ENCODE measurements at places on chromosomes 12 and 14.

- DNase-seq, result no peak
These were observed 420.7 kb downstream of the NPAS3 start for GRCh38 chr14:33359288-33359881.

DNA sequence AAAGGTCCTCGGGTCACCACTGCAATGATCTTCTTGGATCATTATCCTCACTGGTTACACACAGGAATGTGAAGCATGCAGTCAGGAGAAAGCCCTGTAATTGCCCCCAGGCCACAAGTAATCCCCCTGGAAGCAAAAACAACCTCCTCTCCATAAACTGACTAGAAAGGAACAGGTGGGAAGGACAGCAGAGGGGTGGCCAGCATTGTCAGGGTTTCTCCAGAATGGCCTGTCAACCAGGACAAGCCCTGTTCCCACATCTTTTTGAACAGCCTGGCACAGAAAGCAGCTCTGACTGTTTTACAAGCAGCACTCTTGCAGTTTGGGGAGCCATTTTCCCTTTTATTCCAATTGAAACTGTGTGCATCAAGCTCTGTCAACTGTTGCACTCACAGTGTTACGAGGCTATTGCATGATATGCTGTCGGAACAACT lies 36.1 kb downstream of the TMCC3 start:
- DNase-seq, result no peak

DNA sequence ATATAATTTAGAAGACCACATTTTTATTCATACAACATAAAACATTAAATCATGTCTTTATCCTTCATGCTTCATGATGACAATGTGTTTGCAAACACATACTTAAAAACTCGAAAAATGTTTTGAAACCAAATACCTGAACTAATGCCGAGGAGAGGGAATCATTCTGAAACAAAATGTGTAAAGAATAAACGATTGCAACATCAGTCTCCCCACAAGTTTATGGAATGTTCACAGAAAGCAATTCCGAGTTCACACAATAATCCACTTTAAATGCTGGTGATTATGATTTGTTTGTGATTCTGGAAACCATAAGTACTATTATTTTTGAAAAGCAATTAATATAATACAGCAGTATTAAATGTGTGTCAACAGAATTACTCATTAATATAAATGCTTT lies 84.5 kb upstream of the PDZRN4 start:
- no peak for DNase-seq

- DNase-seq, result no peak
These were observed 82.6 kb downstream of the TMCC3 start for GRCh38 chr12:94567761-94568160.

GRCh38 chr14:56120091-56120691 lies 2.0 kb downstream of the PELI2 start:
- no peak for DNase-seq

- no peak for DNase-seq
These were observed 179.6 kb downstream of the TMX1 start for GRCh38 chr14:51419685-51420084.

DNA sequence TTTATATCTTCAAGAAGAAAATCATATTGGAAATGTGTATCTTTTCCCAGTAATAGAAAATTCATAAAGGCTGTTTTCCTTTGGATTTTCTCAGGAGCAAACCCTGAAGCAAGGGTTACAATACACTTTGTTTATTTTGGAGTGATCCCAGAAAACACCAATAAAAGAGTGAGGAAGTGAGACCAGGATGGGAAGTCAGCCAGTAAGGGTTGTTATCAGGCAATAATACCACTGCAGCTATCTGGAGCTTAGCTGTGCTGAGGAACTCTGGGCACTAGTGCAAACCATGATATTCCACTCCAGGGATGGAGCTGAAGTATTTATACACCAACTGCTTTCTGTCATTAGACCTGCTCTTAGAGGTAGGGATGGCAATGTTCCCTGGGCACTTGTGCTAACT lies 1002.3 kb downstream of the FLRT2 start:
- DNase-seq, result no peak

- no peak for DNase-seq
These were observed 21.7 kb downstream of the DLK1 start for GRCh38 chr14:100748403-100748802.

DNA sequence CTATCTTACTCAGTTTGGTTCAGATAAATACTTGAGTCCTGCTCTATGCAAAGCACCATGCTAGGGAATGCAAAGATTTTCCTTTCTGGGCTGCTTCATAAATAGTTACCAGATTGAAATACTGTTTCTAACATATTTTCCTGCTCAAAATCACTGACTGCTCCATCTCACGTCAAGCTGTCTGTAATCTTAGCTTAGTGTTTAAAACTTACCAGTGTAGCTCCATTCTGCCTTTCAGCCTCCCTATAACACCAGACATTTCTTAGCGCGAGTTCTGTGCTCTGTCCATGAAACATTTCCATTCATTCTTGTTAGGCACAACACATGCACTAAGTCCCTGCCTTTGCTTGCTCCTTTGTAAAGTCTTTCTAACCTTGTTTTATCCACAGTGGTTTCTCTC lies 129.4 kb downstream of the NPAS3 start:
- no peak for DNase-seq

GRCh38 chr12:121580959-121581685 lies at the start of gene KDM2B:
Gene KDM2B (minus strand): TSS chr12:121581023. CDS start chr12:121580911, 112 bp downstream.
- DNase-seq, result no peak

DNA sequence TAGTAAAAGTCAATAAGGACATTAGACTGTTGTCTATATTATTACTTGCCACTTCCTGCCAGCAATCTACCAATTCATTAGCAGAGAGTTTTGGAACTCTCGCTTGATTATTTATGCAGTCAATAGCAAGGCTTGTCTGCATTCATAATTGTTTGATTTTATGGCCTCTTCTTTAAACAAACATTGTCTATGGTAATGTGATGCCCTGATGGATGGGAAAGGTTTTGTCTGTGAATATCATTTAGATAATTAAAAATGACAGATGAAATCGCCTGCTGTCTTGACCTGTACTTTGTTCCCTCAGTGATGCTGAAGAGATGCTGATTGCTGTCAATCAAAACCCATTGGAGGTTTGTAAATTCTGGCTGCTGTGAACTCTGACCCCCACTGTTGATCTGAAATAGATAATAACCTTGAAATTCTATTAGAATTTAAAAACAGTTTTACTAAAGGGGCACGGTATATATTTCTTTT lies 455.3 kb downstream of the NPAS3 start:
- DNase-seq, result no peak

DNA sequence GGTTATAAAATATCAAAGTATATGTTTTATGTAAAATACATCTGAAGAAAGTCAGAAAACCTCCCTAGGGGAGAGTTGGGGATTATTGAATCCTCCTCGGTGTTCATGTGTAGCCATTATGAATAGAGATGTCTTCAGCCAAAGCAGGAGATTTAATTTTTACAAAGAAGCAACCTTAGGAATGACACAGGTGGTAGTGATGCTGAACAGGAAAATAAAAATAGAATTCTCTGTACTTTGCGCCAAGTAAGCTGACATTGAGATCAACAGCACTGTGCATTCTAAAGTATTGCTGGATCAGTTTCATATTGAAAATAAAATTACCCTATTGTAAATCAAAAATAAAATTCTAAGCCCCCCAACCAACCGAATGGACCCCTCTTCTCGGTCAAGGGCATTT lies 132.8 kb upstream of the TRHDE start:
- DNase-seq, result no peak

- DNase-seq, result no peak
These were observed 14.2 kb downstream of the WIF1 start for GRCh38 chr12:65106948-65107347.

DNA sequence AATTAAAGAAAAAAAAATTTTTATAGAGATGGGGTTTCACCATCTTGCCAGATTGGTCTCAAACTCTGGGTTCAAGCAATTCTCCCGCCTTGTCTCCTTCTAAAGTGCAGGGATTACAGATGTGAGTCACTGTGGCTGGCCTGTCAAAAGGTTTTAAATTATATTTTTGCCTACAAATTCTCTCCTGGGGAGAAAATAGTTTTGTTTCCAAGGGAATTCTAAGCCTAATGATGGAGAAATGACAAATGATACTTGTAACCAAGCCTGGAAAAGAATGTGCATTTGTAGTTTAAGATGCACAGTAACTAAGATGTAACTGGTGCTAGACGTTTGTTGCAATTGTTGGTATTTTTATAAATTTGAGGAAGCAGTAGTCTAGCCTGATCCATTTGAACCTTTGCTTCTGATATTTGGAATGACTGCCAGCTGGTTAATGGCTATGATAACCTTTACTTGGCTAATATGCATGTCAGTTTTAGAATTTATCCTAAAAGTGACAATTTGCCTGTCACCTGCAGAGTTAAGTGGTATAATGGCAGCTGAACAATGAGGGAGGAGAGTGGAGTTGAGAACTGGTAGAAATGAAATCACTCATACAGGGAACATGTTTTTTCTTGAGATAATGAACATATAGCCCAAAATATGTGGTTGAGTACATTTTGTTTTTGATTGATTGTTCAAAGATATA lies 148.0 kb downstream of the FUT8 start:
- no peak for DNase-seq

GRCh38 chr12:93879476-93880421 lies 202.6 kb downstream of the CRADD start:
- DNase-seq, result no peak

DNA sequence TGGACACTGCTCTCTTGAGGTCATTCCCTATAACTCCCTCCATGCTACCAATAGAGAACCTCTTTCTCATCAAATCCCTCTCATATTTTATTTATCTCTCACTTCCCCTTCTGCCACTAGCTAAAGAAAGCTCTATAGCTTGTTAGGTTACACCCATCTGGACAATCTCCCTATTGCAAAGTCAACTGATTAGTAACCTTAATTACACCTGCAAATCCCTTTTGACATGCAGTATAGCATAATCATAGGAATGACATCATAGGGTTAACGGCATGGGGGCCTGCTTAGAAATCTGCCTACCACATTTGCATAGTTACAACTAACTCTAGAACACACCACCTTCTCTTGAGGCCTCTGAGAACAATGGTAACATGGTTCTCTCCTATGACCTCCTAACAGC lies 181.2 kb downstream of the EMP1 start:
- DNase-seq, result no peak

DNA sequence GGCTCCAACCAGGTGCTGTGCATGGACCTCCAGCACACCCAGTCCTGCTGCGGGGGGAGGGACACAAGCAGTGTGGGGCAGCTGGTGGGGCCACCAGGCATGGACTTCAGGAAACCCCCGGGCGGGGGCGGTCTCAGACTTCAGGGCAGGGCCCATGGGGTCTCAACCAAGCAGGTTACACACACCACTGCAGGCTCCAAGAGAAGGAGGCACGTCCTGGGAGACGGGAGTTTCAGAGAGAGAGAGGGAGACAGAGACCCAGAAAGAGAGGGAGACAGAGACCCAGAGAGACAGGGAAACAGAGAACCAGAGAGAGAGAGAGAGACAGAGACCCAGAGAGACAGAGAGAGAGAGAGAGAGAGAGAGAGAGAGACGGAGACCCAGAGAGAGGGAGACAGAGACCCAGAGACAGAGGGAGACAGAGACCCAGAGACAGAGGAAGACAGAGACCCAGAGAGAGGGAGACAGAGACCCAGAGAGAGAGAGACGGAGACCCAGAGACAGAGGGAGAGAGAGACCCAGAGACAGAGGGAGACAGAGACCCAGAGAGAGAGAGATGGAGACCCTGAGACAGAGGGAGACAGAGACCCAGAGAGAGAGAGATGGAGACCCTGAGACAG lies 128.9 kb downstream of the NCOR2 start:
- DNase-seq, result no peak

- DNase-seq, result no peak
These were observed 70.9 kb downstream of the STXBP6 start for GRCh38 chr14:24978862-24979724.

DNA sequence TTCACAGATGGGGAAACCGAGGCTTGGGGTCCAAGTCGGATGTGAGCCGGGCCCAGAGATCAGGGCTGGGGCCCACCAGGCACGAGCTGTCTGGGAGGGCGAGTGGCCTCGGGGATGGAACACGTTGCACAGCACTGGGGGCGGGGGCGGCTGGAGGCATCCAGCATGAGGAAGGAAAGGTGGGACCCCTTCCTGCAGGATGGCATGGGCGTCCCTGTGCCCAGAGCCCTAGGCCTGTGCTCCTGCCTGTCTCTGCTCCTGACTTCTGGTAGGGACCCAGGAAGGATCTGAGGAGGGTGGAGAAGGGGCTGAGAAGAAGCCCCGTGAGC lies 183.4 kb downstream of the KIF26A start:
- no peak for DNase-seq

- DNase-seq, result no peak
These were observed 7.7 kb upstream of the PPTC7 start for GRCh38 chr12:110590806-110591326.

- no peak for DNase-seq
These were observed 120.7 kb downstream of the HECTD4 start for GRCh38 chr12:112261559-112261958.

- no peak for DNase-seq
These were observed 8.4 kb upstream of the CALM1 start for GRCh38 chr14:90388437-90388836.

GRCh38 chr14:52272375-52272774 lies 4.9 kb downstream of the PTGDR start:
- no peak for DNase-seq

DNA sequence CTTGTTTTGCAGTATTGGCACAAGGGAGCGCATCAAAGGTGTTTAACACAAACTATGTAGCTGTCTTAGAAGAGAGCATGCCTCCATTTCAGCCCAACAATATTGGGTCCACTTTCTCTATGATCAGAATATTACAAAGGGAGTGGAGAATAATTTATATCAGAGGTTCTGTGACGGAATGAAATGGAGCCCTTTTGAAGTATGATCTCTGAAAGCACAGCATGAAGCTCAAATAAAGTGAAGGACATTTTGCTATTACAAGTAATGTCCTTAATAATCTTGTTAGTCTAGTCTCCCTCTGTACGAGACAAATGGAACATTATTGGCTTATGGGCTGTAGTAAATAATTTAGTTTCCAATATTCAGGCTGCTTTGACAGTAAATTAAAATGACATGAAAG lies 302.7 kb downstream of the NPAS3 start:
- DNase-seq, result no peak

GRCh38 chr12:63420206-63420644 lies 248.1 kb downstream of the DPY19L2 start:
- DNase-seq, result peak; percentile 36

DNA sequence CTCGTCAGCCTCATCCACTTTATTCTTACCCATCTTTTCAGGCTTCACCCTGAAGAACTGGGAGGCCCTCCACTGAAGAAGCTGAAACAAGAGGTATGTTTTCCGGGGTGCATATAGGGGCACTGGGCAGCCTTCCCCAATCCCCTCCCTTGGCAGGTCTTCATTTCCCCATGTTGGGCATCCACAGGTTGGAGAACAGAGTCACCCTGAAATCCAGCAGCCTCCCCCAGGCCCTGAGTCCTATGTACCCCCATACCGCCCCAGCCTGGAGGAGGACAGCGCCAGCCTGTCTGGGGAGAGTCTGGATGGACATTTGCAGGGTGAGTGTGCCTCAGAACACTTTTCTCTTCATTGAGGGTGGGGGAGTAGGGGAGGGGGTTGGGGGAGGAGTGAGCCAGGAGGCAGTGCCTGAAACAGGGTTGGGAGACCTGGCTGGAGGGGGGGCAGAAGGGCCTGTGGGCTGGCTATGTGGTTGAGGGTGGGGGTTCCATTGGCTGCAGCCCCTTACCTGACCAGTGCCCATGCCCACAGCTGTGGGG lies 4.0 kb downstream of the NAB2 start:
- no peak for DNase-seq

- no peak for DNase-seq
These were observed 165.1 kb downstream of the SLC38A4 start for GRCh38 chr12:46660719-46661109.
